NCI-H1048 (cell line): ENCODE measurements at places on chromosomes 1 and 21.

- no peak for DNase-seq
These were observed 80.9 kb downstream of the SSBP3 start for GRCh38 chr1:54325284-54325683.

- DNase-seq: no peak
These were observed 5.2 kb downstream of the NCF2 start for GRCh38 chr1:183585038-183585437.

DNA sequence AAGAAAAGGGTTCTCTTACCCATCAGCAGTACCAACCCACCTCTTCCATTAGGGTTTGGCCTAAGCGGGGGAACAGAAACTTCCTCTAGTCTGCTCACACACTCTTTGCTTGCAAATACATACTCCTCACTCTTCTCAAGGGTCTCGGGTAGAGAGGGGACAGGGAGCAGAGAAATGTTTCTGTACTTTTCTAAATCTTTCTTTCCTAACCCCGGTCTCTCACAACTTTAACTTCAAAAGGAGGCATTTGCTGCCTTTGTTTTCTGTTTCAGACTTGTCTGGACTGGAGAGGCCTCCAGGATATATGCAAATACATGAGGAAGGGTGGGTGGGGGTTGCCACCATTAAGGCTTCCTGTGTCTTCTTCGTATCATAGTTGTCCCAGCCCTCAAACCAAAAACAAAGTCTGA lies 10.5 kb upstream of the LAX1 start:
- DNase-seq: no peak

DNA sequence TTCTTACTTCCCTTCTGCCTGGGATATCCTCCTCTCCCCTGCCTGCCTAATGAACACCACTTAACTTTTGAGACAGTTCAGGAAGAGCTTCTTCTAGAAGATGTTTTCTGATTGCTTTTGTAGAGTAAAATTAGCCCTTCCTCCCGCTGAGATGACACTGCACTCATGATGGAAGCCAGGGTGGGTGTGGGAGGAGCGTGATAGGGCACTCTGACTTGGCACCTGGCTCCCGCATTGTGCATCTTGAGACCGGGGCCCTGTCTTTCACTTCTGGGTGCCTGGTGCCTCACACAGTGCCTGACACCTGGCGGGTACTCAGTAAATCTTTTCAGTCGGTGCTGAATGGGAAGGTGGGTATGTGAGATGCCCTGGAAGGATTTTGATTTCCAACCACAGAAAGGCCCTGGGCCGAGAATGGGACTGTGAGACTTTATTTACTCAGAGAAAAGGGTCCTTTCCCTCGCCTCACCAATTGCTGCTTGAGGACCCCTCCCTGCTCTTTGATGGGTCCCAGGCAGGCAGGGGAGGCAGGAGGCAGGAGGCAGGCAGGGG lies 6.8 kb downstream of the THEM5 start:
- DNase-seq: no peak

- no peak for DNase-seq
These were observed 123.2 kb downstream of the LHX8 start for GRCh38 chr1:75257424-75257823.

DNA sequence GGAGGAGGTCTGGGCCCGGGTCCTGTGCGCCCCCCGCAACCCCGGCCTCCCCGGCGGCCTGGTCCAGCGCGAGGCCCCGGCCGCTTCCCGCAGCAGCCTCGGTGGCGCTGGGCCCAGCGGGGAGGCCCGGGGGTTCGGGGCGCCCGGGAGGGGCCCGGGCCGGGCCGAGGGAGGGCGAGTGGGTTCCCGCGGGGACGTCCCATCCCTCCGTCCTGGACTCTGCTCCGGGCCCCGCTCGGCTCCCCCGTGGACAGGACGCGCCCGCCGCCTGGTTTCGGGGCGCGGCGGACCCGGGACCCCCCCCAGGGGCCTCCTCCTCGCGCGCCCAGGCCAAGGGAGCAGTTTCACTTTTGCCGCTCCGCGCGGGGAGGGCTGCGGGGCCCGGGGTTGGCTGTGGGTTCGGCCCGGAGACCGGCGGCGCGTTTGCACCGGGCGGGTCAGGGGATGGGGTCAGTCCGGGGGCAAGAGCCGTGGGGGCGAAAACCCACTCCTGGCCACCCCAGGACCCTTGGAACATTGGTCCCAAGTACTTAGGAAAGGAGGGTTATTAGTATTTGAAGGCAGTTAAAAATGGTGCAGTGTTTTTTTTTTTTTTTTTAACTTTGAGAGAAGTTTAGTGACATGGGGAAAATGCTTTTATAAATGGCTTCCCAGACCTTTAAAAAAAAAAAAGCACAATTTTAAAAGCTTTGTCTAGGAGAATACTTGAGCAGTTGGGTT lies 677 bp downstream of the AGPAT3 start:
- DNase-seq: no peak

DNA sequence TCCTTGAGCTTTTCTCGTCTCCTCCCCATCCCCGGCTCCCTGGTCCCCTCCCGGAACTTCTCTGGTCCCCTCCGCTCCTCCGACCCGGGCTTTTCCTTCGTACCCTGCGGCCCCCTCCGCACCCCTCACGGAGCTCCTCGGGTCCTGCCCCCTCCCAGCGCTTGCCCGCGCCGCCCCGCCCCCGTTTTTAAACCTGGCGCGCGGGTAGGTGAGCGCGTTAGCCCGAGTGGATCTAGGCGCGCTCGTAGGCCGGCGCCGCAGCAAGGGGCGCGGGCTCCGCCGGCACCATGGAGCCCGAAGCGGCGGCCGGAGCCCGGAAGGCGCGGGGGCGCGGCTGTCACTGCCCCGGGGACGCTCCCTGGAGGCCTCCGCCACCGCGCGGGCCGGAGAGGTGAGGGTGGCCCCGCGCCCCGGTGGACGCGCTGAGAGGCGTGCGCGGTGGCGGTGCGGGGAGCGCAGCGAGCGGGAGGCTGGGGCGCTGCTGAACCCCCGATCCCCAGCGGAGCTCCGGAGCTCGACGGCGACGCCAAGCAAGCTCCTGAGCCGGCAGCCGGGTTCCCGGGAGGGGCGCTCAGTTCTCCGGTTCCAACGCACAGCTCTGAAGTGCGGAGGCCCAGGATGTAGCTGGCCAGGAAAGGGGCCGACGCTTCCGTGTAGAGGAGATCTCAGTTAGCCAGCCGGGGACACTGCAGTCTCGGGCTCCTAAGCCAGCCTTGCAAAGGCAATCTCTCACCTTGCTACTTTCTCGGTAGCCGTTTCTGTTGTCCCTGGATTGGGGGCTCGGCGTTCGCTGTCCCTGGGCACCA lies at the start of gene RIPPLY3:
Gene RIPPLY3 (plus strand): TSS at position 217 of the 806 bp plus-strand sequence. CDS start 71 bp downstream, at position 288.
- no peak for DNase-seq

DNA sequence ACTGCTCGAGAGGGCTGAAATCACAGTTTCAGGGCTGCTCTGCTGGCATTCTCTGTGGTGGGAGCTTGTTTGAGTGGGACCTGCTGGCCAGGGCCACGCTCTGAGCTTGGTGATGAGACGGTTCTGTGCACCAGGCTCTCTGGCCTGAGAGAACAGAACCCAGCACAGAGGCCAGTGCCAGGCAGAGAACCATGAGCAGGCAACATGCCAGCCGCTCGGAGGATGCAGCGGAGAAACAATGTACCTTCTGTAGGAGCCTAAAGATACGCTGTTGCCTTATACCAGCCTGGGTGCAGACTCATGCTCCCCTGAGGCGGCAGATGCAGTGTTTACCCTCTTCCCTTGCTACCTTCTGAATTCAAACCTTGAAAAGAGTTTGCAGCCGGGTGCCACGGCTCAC lies 10.0 kb downstream of the C2CD2 start:
- no peak for DNase-seq

- no peak for DNase-seq
These were observed 7.0 kb downstream of the CFAP45 start for GRCh38 chr1:159892944-159893343.

GRCh38 chr1:183589874-183590243 lies 400 bp downstream of the NCF2 start:
- no peak for DNase-seq

- no peak for DNase-seq
These were observed 57.1 kb downstream of the CTH start for GRCh38 chr1:70468180-70468579.

GRCh38 chr1:184621260-184621659 lies 133.4 kb downstream of the EDEM3 start:
- no peak for DNase-seq

DNA sequence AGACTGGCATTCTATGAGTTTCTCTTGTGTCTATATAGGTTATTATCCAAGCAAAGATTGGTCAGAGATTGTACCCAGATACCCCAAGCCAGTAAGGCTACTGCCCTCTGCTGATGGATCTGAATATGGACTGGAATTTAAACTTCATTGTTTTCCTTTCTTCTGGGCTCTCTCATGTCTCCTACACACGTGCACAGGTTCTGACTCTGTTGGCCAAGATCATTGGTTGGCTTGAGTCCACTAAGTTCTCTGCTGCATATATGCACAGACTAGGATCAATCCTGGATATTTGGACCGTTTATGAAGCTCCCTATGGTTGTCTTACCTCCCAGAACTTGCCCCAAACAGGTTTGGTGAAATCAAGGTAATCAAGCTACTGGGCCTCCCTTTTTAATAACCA lies 69.7 kb downstream of the CC2D1B start:
- no peak for DNase-seq

DNA sequence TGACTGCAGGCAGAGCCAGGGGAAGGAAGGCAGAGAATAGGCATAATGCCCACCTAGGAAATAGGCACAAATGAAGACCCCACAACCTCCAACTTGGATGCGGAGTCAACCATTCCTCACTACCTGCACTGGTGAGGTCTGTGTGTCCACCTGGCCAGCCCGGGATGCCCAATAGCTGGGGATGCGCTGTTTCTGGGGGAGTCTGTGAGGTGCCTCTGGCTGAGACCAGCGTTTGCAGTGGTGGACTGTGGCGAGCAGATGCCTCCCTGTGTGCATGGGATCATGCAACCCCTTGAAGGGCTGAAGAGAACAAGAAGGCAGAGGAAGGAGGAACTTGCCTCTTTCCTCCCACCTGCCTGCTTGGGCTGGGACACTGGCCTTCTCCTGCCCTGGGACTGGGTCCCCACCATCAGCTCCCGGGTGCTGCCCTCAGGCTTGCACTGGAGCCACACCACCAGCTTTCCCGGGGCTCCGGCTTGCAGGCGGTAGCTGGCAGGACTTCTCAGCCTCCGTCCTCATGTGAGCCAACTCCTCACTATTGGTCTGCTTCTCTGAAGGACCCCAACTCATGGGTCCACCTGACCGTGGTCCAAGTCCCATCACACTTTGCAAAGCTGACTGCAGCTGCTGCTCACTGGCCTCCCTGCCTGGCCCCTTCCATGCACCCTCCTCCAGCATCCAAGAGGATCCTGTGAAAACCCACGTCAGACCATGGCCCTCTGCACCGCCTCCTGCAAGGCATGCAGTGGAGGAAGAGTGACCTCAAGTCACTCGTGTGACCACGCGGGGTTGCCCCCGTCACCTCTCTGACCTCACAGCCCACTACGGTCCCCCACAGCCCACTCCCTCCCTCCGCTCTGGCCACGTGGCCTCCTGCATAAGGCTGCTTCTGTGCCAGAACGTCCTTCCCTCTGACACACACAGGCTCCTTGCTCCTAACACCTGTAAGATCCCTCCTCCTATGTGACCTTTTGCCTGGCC lies 2.7 kb upstream of the PDE9A start:
- no peak for DNase-seq

DNA sequence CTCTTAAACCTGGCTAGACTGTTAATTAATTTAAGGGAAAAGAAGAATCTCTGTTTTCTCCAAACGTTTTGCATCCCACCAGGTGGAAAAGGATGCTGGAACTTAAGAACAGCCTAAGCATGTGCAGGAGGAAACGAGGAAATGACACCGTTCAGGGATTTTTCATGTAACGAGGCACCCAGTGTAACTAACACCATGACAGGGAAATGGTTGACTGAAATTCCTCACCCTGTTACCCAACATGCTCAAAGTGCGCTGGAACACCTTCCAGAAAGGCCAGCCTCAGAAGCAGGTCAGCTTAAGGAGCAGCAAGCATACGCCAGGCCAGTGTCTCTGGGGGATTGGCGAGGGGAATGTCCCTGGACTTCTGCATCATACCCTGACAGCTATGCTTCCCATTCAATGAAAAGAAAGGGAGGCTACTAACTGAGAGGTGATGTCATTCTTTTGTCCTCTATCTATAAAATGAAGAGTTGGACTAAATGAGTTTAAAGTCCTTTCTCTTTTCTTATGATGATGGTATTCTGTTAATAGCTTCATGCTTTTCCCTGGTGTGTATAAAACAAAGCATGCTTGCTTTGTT lies 21.6 kb downstream of the TNN start:
- DNase-seq: no peak

DNA sequence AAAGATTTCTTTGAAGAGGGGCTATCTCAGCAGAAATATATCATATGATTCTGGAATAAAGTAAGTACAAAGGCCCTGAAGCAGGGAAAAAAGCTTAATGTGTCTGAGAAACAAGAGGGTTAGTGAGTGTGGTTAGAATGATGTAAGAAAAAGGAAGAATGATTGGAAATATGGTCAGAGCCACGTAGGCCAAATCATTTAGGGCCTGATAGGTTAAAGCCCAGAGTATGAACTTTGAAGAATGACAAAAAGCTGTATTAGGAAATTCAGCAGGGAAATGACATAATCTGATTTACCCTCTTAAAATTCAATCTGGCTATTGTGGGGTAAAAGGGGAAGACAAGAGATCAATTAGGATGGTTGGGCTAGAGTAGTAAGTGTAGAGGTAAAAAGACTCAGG lies 69.0 kb upstream of the MUTYH start:
- DNase-seq: no peak

GRCh38 chr1:56577406-56578137 lies 1.8 kb downstream of the PLPP3 start:
- no peak for DNase-seq

- no peak for DNase-seq
These were observed 452.3 kb upstream of the ADAMTS5 start for GRCh38 chr21:27419153-27419552.

DNA sequence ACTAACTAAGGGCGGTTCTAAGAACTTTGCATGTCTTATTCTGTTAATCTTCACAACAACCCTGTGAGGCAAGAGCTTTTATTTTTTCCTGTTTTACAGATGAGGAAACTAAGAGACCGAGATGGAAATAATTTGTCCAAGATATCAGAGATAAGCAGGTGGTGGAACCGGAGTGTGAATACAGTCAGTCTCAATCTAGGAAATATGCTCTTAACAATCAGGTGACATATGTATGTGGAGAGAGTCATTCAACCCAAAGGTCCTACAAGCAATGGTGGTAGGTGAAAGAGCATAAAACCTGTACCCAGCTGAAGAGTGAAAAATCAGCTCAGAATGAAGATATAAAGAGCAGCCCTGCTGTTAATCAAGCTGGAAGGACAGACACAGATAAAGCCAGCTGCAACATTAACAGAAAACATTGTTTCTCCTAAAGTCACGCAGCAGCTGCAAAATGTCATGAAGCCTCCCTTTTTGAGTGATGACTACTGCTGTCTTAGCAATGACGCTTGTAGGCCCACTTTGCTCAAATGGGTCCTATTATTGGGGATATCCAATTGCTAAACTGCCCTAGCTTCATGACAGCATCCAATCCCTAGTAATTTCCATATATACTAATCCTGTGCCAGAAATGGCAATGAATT lies 30.5 kb upstream of the FCAMR start:
- no peak for DNase-seq

GRCh38 chr1:79388694-79389361 lies 382.3 kb upstream of the ADGRL4 start:
- no peak for DNase-seq
